Naive thymus-derived CD8-positive, alpha-beta T cell (primary cell): ENCODE measurements at places on chromosomes 16 and 17. TPM values are rescaled to one million over a fixed set of nuclear protein-coding genes. Genes with fewer than 3 reads are reported as not detected.

DNA sequence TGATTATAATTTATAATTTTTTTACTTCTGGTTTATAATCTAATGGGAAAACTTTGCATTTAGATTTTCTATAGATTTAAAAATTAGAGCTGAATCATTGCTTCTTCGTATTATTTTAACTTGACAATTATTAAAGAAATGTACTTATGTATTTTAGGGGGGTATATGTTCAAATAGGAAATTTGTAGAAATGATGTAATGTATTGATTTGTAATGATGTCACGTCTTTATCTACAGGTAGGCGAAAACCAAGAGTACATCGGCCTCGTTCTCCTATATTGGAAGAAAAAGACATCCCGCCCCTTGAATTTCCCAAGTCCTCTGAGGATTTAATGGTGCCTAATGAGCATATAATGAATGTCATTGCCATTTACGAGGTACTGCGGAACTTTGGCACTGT lies 28.4 kb downstream of the BPTF start:
- DNase-seq = no peak

The TPPP3 gene
- polyA plus RNA-seq = not detected

The ODF4 gene
- not detected for polyA plus RNA-seq

DNA sequence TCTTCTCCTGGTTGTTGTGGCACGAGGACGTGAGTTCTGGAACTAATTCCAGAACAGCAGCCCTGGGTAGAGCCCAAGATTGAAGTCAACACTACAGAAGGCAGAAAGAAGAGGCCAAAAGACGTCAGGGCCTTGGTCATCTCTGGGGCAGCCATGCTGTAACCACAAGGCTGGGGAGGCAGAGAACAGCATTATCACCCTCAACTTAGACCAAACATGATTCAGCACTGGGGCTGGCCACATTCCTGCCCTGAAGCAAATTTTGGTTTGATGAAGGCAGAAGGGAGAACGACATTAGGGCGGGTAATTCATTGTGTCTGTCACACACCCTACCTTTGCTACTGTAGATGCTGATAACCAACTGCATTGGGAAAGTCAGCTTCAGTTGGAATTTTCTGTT lies 9.7 kb upstream of the ALOX15B start:
- DNase-seq = no peak

DNA sequence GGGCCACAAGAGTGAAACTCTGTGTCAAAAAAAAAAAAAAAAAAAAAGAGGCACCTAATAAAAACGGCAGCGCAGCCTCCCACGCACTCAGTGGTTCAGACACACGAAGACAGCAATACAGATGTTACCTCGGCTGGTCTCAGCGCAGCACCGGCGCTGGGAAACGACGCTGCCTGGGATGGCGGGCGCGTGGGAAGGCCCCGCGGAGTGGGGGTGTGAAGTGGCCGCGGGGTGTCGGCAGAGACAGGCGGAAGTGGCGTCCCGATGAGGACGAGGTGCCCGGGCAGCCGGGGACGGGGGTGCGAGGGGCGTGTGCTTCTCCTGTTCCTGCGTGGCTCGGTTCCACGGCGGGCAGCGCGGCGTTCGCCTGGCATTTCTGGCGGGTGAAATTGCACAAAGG lies 179.4 kb downstream of the BANP start:
- DNase-seq = no peak

The AKAP1 gene
- 26.9 TPM for polyA plus RNA-seq
